ENCODE measurements at places on chromosomes 5 and 9. TPM values are rescaled to one million over a fixed set of nuclear protein-coding genes. Genes with fewer than 3 reads are reported as not detected.

DNA sequence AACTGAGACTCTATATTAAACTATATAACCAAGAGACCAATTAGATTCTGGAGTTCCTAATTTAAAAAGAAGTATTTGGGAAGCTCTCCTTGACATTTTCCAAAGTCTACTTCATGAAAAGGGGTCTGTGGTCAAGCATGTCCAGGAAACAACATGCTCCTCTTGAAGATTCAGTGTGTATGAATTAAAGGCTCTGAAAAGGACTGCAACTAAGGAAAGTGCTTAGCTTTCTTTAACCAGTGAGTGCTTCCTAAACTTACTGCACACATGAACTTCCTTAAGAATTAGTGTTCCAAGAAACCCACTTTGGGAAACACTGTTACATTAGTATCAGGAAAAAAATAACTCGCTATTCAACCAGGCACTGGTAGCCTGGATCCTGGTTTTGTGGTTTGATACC lies 167.6 kb downstream of the MED27 start:
- no peaks in the 10 kb centered on the region for H3K36me3 ChIP-seq
- no peak overlapping the region for H3K27ac ChIP-seq
- no peaks in the 10 kb centered on the region for H3K27me3 ChIP-seq
- no peak overlapping the region for H3K4me3 ChIP-seq
- no peaks in the 10 kb centered on the region for H3K4me1 ChIP-seq

GRCh38 chr5:77841616-77842015 lies 65.5 kb upstream of the TBCA start:
- no peak for DNase-seq
- H3K4me3 ChIP-seq, result no peak overlapping the region
- peaks cover 8% of the 10 kb centered on the region for H3K4me1 ChIP-seq
- H3K27ac ChIP-seq, result peak overlapping the region; percentile 10

DNA sequence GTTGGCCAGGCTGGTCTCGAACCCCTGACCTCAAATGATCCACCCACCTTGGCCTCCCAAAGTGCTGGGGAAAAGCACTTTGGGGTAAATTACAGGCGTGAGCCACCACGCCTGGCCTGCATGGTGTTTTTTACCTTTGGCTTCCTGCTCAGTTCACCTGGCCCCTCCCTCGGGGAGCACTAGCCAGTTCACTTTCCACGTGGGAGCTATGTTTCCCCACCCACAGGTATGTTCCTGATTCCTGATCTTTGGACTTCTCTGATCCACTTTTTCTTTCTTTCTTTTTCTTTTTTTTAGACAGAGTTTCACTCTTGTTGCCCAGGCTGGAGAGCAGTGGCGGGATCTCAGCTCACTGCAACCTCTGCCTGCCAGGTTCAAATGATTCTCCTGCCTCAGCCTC lies 15.8 kb downstream of the DAB2IP start:
- no peaks in the 10 kb centered on the region for H3K27me3 ChIP-seq
- H3K4me1 ChIP-seq, result no peaks in the 10 kb centered on the region
- no peaks in the 10 kb centered on the region for H3K36me3 ChIP-seq
- no peak overlapping the region for H3K27ac ChIP-seq
- no peak overlapping the region for H3K4me3 ChIP-seq

GRCh38 chr5:101326766-101327165 lies 423.7 kb upstream of the ST8SIA4 start:
- DNase-seq, result peak; percentile 60
- no peak overlapping the region for H3K27ac ChIP-seq
- no peak overlapping the region for H3K4me3 ChIP-seq
- no peaks in the 10 kb centered on the region for H3K4me1 ChIP-seq

- H3K27me3 ChIP-seq, result no peaks in the 10 kb centered on the region
- peaks cover 29% of the 10 kb centered on the region for H3K4me1 ChIP-seq
- H3K27ac ChIP-seq, result peak overlapping the region; percentile 73
- DNase-seq, result peak; percentile 91
- H3K4me3 ChIP-seq, result peak overlapping the region; percentile 98
Observed at GRCh38 chr5:58460732-58461286, 923 bp upstream of the PLK2 start.

The KIF4B gene
- polyA plus RNA-seq, result not detected
